AG08395 (cell line): ENCODE measurements at places on chromosomes 12 and 14.
A peak's percentile ranks its signal among the peaks of the same experiment; 100 is the strongest.

DNA sequence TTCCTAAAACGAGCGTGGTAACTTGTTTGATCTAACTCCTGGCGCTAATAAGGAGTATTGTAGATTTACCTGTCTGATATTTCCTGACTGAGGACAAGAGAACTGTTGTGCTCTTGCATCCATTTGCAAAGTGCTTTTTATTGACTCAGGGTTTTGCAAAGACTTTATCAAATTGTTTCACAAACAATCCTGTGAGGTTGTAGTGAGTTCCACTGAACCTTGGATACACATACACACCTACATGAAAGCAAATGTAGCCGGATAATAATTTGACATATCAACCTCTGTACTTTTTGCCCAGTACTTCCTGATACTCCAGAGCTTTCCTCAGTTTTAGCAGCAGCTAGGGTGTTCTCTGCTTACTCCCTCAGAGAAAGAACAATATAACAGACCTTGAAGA, 6.7 kb upstream of the PTGER2 start:
- DNase-seq, result no peak

DNA sequence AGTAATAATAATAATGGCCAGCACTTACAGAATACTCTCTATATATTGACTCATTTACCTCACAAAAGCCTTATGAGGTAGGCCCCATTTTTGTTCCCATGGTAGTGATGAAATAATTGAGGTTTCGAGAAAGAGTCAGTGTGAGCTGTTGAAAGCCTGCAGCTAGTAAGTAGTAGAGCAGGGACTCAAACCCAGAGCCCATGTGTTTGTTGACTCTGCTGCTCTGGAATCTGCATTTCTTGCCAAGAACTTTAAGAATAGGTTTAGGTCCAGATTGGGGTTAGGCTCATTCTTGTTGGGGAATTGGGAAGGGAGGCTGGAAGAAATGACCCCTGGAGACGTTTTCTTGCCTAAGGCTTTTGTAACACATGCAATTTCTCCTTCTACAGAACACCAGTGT, 27.9 kb downstream of the DYRK4 start:
- peak; percentile 7 for DNase-seq

DNA sequence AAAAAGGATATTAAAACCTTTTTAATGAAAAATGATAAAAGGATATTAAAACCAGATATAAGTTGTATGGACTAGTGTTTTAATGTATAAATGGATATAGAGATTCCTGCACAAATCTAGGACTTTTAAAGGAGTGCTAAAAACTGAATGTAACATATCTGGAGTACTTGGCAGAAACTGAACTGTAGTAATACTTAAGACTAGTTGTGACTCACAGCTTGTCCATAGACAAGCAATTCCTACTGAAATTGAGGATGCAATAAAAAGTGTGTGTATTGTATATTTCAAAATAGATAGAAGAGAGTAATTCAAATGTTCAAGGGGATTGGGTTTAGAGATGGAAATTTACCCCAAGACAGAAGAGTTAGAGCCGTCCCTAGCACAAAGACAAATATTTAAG, 59.6 kb downstream of the FBXO33 start:
- peak; percentile 45 for DNase-seq

DNA sequence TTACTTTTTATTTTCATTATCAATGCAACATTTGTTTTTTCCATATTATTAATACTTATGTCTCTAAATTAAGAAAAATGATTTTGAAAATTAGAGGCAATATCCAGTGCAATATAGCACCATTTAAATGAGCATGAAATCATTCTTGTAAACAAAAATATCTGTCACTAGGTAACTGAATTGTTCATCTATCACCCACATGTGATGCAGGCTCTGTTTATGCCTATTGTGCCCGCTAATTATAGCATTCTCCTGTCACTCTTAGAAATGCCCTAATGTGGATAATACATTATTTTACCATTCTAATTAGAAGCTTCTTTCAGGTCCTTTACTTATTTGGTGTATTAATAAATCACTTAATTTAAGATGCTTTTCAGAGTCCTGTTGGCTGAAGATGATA, 1332.4 kb downstream of the AACS start:
- DNase-seq, result no peak

DNA sequence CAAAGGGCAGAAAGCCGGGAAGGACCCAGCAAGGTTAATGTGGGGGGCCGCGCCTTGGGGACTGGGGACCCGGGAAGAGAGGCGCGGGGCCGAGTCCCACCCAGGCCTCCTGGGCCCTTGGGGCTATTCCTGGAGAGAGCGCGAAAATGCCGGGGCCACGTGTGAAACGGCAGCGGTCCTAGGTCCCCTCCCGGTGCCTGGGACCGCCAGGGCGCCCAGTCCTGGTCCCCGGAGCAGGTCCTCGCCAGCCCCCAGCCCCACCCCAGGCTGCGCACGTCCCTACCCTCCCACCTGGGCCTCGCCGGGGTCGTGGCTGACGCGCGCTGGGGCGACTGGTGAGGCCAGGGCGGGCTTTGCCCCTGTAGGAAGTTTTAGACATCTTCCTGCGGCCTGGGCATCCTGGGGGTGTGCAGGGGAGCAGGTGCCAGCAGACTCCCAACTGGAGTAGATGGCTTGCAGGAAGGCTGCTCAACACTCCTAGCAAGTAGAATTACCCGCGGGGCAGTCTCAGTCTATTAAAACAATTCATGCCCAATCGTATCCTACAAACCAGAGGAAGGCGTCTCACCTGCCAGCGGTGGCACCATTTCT, 708 bp downstream of the FAR2 start:
- no peak for DNase-seq

DNA sequence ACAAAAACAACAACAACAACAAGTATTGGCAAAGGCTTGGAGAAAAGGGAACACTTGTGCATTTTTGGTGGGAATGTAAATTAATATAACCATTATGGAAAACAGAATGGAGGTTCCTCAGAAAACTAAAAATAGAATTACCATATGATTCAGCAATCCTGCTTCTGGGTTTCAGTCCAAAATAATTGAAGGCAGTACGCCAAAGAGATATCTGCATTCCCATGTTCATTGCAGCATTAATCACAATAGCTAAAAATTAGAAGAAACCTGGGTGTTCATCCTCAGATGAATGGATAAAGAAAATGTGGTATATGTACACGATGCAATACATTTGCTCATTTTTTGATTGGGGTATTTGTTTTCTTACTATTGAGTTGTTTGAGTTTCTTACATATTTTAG, 813.0 kb downstream of the NRXN3 start:
- DNase-seq, result no peak

GRCh38 chr12:11771895-11772502, 122.5 kb downstream of the ETV6 start:
- no peak for DNase-seq

DNA sequence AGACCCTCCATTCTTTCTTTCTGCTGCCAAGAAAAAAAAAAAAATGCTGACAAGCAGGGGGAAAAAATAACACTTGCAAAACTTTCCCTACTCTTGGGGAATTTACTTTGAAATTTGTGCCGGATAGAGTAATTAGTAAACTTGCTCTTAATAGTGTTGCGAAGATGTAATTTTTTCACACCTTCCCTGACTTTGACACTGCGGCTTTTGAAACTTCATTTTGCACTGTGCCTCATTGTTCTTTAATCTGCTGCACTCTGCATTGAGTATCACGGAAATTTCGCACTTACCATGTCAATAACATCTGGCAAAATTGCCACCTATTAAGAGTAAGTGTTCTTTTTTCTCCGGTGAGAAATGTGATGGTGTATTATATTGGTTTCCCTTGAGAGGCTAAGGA, 596.1 kb downstream of the VRK1 start:
- DNase-seq, result no peak

DNA sequence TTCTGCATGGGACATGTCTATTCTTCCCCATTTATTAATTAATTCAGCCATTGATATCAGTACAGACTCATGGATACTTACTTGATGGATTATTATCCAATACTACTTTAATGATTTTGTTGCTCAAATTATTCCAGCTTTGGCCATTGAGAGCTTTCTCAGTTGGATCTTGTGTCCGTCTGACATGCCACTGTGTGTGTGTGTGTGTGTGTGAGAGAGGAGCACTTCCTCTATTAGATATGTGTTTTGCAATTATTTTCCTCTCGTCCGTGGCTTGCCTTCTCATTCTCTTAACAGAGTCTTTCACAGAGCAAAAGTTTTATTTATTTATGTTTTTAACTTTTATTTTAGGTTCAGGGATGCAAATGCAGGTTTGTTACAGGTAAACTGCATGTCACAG, 194.2 kb downstream of the ADGRD1 start:
- no peak for DNase-seq

- DNase-seq, result no peak
Measured at GRCh38 chr14:96830946-96831345, 33.8 kb downstream of the VRK1 start.

- DNase-seq, result no peak
Measured at GRCh38 chr14:100868621-100869370, 34.7 kb downstream of the RTL1 start.

- no peak for DNase-seq
Measured at GRCh38 chr12:118618695-118619094, 242.3 kb downstream of the SUDS3 start.

GRCh38 chr12:77013091-77013490, 52.3 kb downstream of the E2F7 start:
- DNase-seq, result no peak

- no peak for DNase-seq
Measured at GRCh38 chr14:21852061-21852664, 178.5 kb upstream of the OR4E1 start.

GRCh38 chr14:22848351-22849164, 12.2 kb downstream of the MMP14 start:
- peak; percentile 58 for DNase-seq

GRCh38 chr12:2145433-2145998, 92.7 kb downstream of the CACNA1C start:
- no peak for DNase-seq

GRCh38 chr12:50901685-50902113, 50.6 kb upstream of the HIGD1C start:
- no peak for DNase-seq

- peak; percentile 43 for DNase-seq
Measured at GRCh38 chr14:59123975-59124374, 64.5 kb upstream of the DAAM1 start.

DNA sequence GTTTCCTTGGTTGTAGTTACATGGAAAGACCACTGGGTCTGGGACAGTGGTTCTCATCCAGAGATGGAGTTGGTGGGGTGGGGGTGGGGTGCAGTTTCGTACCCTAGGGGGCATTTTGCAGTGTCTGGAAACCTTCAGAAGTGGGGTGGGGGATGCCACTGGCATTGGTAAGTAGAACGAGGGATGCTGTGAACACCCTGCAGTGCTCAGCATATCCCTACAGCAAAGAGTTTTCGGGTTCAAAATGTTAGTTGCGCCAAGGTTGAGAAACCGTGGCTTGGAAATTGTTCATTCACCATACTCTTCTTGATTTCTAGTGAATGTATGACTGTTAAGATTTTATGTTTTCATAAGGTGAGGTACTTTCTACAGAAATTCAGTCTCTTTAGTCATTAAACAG, 28.7 kb downstream of the TRAF3 start:
- DNase-seq, result no peak

DNA sequence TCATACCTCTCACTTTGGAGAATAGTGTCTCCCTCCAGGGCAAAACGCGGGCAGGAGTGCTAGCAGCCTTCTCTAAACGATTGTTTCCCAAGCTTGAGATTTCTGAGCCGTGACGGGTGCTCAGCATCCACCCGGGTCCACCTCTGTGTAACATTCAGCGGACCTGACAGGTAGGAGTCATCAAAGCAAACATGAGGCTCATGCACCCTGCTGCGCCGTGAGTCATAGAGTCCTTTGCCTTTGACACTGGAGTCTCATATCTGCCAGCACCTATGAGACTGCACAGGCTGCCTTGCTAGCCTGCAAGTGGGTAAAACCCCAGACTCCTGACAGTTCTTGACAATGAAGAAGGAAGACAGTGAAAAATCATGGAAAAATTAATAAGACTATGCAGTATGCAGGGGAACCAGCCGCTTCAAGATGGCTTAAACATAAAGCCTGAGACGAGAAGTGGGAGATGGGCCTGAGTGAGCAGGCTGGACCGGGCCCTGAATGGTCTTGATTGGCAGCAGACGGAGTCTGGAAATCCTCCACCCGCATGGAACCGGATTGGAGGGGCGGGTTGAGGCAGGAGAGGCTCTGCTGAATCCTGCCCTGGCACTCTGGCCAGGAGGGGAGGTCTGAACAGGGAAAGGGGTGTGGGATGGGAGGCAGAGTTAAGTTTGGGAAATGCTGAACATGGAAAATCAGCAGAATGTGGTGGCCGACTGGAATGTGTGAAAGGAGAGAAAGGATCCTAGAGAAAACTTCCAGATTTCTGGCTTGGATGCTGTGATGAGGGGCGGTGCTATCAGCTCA, 54.2 kb downstream of the LGMN start:
- DNase-seq, result peak; percentile 17

- DNase-seq, result no peak
Measured at GRCh38 chr12:52822771-52823510, 9.0 kb upstream of the KRT4 start.

DNA sequence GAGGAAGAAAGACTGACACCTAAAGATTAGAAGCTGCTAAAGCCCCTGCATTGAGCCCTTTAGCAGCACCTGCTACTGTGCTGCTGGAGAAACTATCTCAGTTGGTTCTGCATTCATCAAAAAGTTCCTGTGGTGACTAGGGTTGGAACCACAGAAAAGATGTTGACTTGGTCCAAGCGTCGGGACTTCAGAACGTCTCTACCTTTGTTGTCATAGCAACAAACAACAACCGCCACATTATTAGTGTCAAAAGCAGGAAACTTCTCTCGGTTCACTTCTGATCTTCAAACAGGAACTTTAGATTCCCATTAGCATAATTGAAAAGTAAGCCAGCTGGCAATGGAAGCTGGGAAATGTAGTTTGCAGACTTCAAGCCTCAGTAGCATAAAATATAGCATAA, 368.0 kb downstream of the SEC23A start:
- no peak for DNase-seq

DNA sequence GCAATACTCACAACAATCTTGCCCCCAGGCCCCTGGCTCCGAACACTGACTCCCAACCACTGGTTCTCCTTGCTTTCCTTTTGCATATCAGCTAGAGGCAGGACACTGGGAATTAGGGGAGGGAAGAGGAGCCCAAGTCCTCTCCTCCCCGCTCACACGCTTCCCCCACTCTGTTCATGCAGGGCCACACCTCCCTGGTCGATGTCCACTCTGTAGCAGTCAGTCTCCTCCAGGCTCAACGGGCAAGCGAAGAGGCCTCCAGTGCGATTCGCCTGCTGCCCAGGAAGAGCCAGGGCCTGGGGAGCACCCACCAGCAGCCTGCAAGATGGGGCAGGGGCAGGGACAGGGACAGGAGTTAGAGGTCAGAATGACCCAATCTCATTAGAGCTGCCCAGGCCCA, 4.8 kb downstream of the ITGA7 start:
- DNase-seq, result no peak

- no peak for DNase-seq
Measured at GRCh38 chr14:101363880-101364391, 197.4 kb upstream of the DIO3 start.

DNA sequence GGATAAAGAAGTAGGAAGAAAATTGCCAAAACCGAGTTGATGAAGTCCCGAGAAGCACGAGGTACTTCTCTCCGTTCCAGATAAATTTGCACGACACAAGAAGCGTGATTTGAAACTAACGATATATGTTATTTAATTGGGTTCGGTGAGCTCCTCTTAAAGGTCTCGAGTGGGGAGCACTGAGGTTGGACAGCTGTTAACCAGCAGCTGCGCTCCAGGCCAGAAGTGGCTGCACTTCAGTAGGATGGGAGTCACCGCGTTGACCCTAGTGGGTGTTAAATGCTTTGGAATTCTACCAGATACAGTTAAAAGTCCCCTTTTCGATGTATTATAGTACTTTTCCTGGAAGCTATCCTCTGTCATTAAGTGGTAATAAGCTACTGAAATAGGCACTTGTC, 953 bp upstream of the DCAF5 start:
- peak; percentile 26 for DNase-seq

- no peak for DNase-seq
Measured at GRCh38 chr14:78968265-78968664, 798.1 kb downstream of the NRXN3 start.
